Stimulated activated CD8-positive, alpha-beta memory T cell treated with anti-CD3 and anti-CD28 coated beads, Interleukin-4, amount 100 ng/mL, for 4 hours (primary cell): ENCODE measurements at places on chromosomes 6 and 20.

DNA sequence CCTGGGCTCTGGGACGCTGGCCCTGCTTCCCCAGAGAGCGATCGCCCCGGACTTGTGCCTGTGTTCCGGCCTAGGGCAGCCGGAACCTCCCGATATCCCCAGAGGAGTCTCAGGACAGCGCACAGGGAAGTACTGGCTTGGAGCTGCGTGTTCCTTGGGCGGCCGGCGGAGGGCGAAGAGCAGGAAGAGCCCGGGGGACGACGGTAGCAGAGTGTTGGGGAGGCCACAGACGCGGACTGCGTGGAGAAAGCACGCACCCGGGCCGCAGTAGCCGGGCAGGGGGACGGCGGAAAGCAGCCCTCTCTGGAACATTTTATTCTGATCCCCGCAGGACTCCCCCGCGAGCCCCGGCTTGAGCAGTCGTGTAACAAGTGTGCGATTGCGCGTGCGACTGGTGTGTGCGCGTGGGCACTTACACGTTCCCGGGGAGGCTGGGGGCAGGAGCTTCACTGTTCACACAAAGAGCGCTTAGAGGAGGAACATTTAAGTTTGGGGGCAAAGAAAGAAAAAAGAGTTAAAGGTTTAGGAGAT lies 36.1 kb downstream of the NCR2 start:
- no peak for DNase-seq

- peak; percentile 83 for DNase-seq
These were observed at the start of gene RNF114 for GRCh38 chr20:49936153-49937026. TSS of gene RNF114 (plus strand) at chr20:49936397. CDS start at chr20:49936413, 16 bp downstream.

GRCh38 chr6:112109262-112109661 lies 21.9 kb downstream of the FAM229B start:
- DNase-seq, result no peak

GRCh38 chr20:44924541-44924940 lies 14.7 kb downstream of the PABPC1L start:
- no peak for DNase-seq

DNA sequence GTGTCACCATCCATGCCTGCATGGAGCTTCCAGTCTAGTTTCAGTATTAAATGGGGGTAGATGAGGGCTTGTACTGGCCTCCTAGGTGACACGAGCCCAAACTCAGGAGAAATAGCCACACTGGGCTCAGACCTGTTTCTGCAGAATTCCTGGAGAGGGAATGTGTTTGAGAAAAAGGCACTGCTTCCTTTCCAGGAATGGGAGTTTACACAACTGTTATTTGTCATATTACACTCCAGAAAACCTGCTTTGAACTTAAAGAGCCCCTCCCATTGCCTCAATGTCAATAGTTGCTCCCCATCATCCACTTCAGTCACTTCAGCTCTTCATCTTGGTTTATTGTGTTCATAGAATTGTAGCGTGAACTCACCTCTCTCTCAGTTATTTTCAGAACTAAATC lies 151.5 kb downstream of the CFAP61 start:
- no peak for DNase-seq

DNA sequence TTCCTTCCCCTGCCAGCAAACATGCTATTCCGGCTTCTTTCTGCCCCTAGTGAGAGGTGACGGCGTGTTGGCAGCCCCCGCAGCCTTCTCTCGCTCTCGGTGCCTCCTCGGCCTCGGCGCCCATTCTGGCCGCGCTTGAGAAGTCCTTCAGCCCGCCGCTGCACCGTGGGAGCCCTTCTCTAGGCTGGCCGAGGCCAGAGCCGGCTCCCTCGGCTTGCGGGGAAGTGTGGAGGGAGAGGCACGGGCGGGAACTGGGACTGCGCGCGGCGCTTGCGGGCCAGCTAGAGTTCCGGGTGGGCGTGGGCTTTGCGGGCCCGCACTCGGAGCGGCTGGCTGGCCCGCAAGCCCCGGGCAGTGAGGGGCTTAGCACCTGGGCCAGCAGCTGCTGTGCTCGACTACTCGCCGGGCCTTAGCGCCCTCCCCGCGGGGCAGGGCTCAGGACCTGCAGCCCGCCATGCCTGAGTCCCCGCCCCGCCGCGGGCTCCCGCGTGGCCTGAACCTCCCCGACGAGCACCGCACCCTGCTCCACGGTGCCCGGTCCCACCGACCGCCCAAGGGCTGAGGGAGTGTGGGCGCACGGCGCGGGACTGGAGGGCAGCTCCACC lies 20.0 kb upstream of the PXDC1 start:
- DNase-seq, result no peak
